ENCODE measurements at places on chromosomes 1 and 21. TPM values are rescaled to one million over a fixed set of nuclear protein-coding genes. Genes with fewer than 3 reads are reported as not detected.

Gene HMCN1
- 0.04 TPM for total RNA-seq

Gene FOXD3
- total RNA-seq: 1.0 TPM

Gene PDZK1
- 0.95 TPM for total RNA-seq

Gene DMBX1
- total RNA-seq: 0.49 TPM

Gene PKNOX1
- total RNA-seq: 5.2 TPM

Gene VAV3
- 0.41 TPM for total RNA-seq

Gene DMAP1
- total RNA-seq: 20.2 TPM

Gene ZNF683
- not detected for total RNA-seq

Gene IFNLR1
- total RNA-seq: 1.1 TPM

Gene NPPB
- total RNA-seq: not detected

Gene UBASH3A
- total RNA-seq: 0.12 TPM

Gene SYT11
- total RNA-seq: 1.2 TPM

Gene LELP1
- total RNA-seq: not detected

Gene KRTAP12-2
- not detected for total RNA-seq

Gene PKP1
- 0.02 TPM for total RNA-seq

Gene CBR3
- total RNA-seq: 11.1 TPM

Gene PPIAL4G
- not detected for total RNA-seq

Gene SHISA4
- 19.3 TPM for total RNA-seq

Gene TLR5
- total RNA-seq: 0.13 TPM

Gene GABPB2
- 3.3 TPM for total RNA-seq

Gene GRHL3
- total RNA-seq: 0.76 TPM

Gene DISP3
- total RNA-seq: 0.48 TPM

Gene AGMAT
- total RNA-seq: 6.7 TPM

Gene PTGFR
- not detected for total RNA-seq

Gene PALMD
- total RNA-seq: 0.23 TPM

Gene AUNIP
- total RNA-seq: 8.3 TPM

Gene KIF14
- total RNA-seq: 8.2 TPM

Gene PGBD5
- total RNA-seq: 0.34 TPM

Gene ARMH1
- total RNA-seq: 0.66 TPM
